Kidney epithelial cell (primary cell): ENCODE measurements at places on chromosomes 12 and 14. TPM values are rescaled to one million over a fixed set of nuclear protein-coding genes. Genes with fewer than 3 reads are reported as not detected.

DNA sequence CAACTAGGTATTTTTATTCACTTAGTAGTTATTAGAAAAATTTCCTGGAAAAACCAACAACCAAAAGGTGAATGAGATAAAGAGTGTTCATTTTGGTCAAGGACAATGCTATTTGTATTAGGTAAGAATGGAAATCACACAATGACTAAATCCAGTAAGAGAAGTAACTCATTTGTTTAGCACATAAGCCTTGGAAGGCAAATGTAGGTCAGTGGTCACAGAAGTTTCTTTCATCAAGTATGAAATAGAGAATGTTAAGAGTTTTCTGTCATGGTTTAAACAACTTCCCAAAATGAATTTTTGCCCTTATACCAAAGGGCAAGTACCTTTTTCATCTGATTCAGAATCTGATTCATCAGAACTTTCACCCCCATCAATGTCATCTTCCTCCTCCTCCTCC, 101.7 kb downstream of the KIF21A start:
- DNase-seq, result no peak

DNA sequence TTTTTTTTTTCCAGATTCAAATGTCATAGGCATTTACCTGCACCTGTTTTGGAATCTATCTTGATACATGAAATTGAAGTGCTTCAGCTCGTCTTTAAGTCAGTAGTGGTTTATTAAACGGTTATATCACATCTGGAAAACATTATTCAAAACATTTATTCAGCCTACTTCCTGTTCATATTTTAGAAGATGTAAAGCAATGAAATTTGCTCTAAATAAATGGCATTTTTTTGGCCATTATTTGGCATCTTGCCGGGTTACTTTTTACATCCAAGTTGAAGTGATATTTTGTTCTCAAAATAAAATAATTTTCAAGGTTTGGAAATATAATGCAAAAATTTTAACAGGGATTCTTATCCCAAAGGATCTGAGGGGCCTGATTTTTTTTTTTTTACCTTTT, 103.1 kb downstream of the EML1 start:
- DNase-seq, result no peak

- no peak for DNase-seq
Measured at GRCh38 chr12:31362115-31362758, 36.3 kb upstream of the SINHCAF start.

FOXM1 gene
- total RNA-seq, result 12.2 and 14.3 TPM in 2 replicates

DNA sequence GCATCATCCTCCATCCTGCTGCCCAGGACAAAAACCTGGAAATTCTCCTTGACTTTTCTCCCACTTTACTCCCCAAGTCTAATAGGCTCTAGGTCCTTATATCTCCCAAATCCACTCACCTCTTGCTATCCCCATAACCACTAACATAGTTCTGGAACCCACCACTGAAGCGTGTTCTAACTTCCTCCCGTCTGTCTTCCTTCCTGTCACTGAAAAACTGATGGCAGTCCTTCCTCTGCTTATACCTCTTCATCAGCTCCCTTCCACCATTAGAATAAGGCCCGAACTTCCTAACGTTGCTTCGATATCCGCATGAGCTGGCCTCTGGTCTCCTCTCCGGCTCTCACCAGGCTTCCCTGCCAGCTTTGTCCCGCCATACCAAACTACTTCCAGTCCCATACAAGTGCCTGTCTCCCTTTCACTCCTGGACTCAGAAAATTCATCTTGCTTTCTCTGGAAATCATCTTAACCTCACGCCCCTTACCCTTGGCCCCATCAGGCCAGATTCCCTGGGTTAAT, 63.0 kb upstream of the BCL2L14 start:
- no peak for DNase-seq
